ENCODE measurements at places on chromosomes 2 and 18. TPM values are rescaled to one million over a fixed set of nuclear protein-coding genes. Genes with fewer than 3 reads are reported as not detected.

Gene TTN
- total RNA-seq: 0.12 TPM

Gene DSG2
- 8.9 TPM for total RNA-seq

Gene ALPP
- not detected for total RNA-seq

Gene HRH4
- 0.08 TPM for total RNA-seq

Gene VWC2L
- total RNA-seq: not detected

Gene ELP2
- 152 TPM for total RNA-seq

Gene MOCOS
- total RNA-seq: 4.7 TPM

Gene ACVR1C
- total RNA-seq: 0.08 TPM

Gene RPRM
- total RNA-seq: not detected

Gene GPBAR1
- not detected for total RNA-seq

Gene IL18R1
- 1.1 TPM for total RNA-seq

Gene CFAP65
- total RNA-seq: not detected

Gene PFN4
- not detected for total RNA-seq

Gene DOK6
- 0.45 TPM for total RNA-seq

Gene CCDC141
- under 0.01 TPM for total RNA-seq

Gene WDR12
- total RNA-seq: 23.8 TPM

Gene IGFBP5
- 246 TPM for total RNA-seq

Gene RESP18
- total RNA-seq: not detected

Gene CAPN14
- total RNA-seq: 0.12 TPM

Gene TEKT4
- not detected for total RNA-seq

Gene CCDC68
- 2.2 TPM for total RNA-seq

Gene FLACC1
- total RNA-seq: 1.2 TPM

Gene PLA2R1
- 15.4 TPM for total RNA-seq

Gene STAT4
- 4.1 TPM for total RNA-seq

Gene CTNNA2
- total RNA-seq: not detected

Gene ZNF396
- total RNA-seq: 1.6 TPM

Gene LYPD1
- 256 TPM for total RNA-seq

Gene B4GALT6
- total RNA-seq: 2.1 TPM

Measured in smooth muscle cell of the coronary artery (primary cell).